ENCODE measurements at places on chromosomes 12 and 14.

GRCh38 chr14:24281636-24282035, 10.2 kb upstream of the RABGGTA start:
- DNase-seq: peak; percentile 37

DNA sequence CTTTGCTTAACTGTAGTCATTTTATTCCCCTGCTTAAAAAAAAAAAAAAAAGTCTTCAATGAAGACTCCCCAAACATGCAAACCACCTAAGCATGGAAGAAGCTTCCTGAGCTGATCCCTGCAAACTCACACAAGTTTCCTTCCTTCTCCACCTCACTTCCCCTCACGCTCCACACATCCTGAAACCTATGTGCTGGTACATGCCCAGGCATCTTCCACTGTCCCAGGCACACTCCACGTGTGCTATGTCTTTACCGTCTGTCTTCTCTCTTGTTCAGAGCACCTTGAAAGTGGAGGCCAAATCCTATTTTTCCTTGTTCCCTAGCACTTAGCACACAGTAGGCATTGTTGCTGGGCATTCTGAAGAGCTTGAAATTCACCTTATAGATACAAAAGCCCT, 13.4 kb downstream of the LRIG3 start:
- DNase-seq: no peak

DNA sequence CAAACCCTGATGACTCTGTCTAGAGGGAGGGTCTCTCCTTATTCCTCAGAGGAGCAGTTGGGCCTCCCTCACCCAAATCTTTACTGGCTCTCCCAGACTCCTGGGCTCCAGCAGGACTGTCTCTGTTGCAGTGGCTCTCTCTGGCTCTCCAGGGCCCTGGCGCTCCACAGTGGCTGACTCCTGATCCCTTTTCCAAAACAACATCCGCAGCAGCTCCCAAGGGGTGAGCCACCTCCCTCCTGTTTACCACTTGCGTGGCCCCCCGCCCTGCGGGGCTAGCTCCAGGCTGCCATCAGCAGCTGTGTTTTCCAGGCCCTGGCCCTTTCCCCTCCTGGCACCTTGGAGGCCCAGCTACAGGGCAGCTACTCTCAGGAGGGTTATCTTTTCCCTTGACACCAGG, 123.5 kb downstream of the CALM1 start:
- no peak for DNase-seq

DNA sequence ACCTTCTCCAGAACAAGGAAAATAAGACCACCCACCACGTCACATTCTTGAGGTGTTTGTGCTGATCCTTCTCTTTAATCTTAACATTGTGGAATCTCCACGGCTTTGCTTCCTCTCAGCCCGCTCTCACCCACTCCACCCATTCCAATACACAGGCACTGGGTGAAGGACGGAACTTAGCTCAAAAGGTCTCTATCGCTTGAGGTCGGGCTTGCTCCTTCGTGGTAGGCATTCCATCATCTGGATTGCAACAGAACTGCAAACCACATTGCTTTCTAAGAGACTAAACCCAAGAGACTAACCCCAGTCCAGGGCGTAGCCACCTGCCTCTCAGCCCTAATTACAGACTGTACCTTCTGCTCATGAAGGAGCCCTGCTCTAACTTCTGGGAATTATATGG, 24.0 kb upstream of the MDM2 start:
- peak; percentile 85 for DNase-seq

- peak; percentile 90 for DNase-seq
Measured at GRCh38 chr12:1594261-1595025, at the start of gene FBXL14. TSS of gene FBXL14 (minus strand) at chr12:1594581. CDS start at chr12:1594066, 515 bp downstream.

DNA sequence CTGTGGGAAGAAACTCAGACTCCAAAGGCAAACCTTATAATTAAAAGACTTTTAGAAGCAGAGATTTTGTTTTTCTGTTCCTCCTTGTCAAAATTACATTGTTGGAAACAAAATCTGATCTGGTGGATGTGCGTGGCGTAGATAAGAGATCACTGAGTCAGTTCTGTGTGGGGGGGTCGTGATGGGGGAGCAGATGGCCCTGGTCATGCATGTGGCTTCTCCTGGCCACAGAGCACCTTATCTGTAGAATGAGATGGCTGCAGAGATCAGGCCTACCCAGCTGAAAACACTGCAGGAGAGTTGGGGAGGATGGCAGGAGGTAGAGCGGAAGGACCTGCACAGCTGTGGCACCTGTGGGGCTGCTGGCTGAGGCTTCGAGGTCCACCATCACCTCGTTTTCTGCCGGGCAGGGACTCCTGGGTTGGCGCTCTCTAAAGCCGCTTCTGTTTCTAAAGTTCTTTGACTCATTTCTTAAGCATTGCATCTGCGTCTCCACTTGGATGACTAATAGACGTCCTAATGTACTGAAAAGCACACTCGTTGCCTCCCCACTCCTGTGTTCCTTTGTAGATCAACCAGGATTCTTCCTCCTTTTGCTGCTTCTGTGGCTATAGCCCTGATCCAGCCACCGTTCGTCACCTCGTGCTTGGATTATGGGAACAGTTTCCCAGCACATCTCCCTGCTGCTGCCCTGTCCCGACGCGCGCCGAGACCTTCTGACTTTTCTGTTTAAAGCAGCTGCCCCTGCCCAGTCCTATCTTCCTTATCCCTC, 93.4 kb downstream of the TSPAN9 start:
- no peak for DNase-seq

GRCh38 chr14:92323011-92323915, at the start of gene SLC24A4:
TSS of gene SLC24A4 (plus strand) at chr14:92323165. CDS start at chr14:92323831, 666 bp downstream.
- DNase-seq: peak; percentile 41

DNA sequence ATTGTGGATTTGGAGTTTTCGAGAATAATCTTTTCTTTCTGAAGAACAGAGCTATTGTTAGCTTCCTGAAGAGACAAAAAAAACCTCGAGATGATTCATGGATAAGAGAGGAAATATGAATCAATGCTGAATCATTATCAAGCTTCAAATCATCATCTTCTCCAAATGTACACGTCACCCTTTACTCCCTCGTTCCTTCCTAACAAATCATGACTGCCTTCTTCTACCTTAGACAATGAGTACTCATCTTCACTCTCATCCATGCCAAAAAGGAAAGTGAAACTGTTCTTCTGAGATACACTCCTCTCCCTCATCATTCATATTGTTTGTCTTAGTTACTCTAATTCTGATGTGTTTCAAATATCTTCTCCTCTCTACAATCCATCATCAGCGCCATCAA, 1115.8 kb upstream of the ATXN7L3B start:
- DNase-seq: no peak

DNA sequence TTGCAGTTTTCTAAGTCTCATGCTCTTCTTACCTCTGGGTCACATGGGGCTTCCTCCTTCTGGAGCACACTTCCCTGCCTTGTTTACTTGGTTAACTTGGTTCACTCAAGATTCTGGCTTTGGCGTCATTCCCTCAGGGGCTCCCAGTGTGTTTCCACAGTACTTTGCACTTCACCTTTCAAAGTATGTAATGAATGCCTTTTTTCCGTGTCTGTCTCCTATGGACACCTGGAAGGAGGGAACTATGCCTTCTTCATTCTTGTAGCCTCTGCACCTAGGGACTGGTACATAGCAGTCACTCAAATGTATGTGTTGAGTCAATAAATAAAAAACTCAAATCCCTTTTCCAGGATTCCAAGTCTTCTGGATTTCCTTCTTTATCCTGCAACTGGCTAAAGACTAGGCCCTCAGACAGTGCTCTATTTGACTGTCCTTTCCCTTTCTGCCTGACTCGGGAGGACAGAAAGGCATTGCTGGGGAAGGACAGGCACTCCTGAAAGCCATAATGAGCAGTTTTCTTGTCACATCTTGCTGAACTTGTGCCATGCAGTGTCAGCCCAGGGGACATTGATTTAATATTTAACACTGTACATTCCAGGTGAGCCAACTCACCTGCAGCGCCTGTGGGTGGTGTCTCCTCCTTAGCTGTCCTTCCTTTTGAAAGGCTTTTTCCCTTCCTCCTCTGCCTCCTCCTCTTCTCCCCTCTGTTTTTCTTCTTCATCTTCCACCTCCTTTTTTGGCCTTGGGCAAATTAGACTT, 12.8 kb downstream of the MYRFL start:
- no peak for DNase-seq

DNA sequence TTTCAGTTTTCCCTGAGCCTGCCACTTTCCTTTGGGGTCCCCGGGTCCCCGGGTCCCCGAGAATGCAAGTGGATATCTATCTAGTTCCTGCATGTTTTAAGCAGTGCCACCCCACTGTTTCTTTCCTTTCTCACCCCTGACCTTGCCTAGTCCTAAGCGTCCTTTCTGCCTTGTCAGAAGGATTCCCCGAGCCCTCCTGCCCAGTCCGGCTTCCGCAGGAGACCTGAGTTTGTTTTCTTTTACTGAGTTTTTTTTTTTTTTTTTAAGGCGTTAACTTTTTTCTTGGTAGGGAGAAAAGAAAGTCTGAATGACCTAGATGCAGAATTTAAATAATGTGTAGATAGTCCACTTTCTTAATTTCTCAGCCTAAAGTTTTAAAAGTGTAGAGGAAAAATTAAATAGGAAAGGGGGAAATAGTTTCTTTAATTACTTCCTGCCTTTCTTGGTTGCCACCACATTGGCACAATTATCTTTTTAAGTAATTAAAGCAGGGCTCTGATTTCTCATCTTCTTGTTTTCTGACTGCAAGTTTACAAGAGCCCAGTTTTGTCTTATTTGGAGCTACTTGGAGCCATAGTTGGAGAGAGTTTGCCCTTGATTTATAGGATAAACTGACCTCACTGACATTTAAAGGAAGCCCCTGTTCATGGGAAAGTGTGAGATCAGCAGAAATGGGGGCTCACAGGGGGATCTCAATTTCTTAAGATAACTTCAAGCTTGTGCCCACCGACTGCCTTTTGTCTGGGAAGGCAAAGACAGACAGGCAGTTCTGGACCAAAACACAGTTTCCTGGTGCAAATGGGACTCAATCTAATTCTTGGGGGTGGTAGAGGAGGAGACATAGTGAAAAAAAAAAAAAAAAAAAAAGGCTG, 2.9 kb downstream of the PAX9 start:
- DNase-seq: no peak

GRCh38 chr12:32047357-32048212, 59.1 kb upstream of the BICD1 start:
- DNase-seq: no peak

DNA sequence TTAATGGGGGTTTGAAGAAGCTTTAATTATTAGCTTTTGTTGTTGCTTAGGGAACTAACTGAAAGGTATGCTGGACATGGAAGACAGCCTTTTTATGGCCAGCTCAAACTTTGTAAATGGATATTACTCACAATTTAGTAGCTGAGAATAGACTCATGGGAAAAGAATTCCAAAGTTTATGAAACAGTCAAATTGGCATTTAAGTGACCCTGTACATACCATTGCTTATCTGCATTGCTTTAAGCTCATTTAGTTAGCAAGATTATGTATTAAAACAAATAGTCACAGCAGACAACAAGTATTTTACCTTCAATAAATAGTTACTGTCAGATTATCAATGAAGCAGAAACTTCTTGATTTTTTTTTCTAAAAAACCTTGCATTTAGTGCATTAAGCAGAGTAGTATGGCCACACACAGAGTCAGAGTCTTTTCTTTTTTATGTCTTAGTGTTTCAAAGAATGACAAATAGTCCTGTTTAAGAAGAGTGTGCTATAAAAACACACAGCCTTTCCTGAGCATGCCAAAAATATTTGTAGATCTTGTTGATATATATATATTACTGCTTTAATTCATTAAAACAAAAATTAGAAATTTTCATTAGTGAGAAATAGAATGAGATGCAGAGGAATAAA, 102.2 kb downstream of the TTC6 start:
- DNase-seq: no peak

- DNase-seq: no peak
Measured at GRCh38 chr14:70771781-70772212, 37.5 kb downstream of the MAP3K9 start.

DNA sequence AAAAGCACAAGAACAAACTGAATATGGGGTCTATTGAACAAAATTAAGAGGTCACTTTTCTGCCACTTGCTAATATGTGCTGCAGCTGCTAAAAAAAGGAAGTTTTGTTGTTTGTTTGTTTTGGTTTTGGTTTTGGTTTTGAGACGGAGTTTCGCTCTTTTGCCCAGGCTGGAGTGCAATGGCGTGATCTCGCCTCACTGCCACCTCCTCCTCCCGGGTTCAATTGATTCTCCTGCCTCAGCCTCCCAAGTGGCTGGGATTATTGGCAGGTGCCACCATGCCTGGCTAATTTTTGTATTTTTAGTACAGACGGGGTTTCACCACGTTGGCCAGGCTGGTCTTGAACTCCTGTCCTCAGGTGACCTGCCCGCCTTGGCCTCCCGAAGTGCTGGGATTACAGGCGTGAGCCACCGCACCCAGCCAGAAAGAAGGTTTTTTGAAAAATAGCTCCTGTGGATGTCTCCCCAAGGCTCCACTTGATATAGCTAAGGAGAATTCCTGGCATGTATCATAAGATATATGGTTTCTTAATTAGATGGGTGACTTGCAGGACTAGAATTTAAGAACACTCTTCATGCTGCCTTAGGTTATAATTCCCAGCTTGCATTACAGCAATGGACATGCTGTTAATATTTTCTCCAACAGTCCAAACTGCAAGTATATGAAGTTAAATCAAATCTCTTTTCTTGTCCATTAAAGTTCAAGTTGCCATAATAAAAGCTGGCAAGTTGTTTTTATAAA, 237.6 kb upstream of the AMIGO2 start:
- DNase-seq: peak; percentile 46

DNA sequence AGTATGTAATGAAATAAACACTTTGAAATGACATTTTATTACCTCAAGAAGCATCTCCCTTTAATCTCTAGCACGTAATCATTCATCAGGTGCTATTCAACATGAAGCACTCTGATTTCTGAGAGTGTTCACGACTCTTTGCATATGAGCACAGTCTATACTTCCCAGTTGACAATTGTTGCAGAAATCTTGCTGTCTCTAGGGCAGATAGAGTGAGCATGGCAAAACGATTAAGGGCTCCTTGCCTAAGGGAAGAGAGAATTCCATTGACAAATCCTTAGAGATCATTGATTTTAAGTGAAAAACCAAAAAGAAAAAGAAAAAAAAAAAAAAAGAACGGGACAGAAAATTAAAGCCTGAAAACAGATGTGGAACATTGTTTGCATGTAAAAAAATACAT, 107.6 kb downstream of the C12orf50 start:
- no peak for DNase-seq

- no peak for DNase-seq
Measured at GRCh38 chr12:128265566-128265965, 1.4 kb upstream of the TMEM132C start.

All from suppressor macrophage treated with lipopolysaccharide for 1 hour (primary cell).